NCI-H1092 (cell line): ENCODE measurements at places on chromosomes 7 and 10.

GRCh38 chr7:144050093-144050492, 1.3 kb downstream of the OR2A5 start:
- no peak for DNase-seq

DNA sequence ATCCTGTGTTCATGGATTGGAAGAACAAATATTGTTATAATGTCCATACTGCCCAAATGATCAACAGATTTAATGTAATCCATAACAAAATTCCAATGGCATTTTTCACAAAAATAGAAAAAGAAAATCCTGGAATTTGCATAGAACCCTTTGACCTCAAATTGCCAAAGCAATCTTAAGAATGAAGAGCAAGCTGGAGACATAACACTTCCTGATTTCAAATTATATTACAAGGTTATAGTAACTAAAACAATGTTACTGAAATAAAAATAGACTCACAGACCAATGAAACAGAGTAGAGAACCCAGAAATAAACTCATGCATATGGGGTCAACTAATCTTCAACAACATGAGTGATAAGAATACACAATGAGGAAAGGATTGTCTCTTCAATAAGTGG, 302.5 kb downstream of the PHTF2 start:
- DNase-seq: no peak

DNA sequence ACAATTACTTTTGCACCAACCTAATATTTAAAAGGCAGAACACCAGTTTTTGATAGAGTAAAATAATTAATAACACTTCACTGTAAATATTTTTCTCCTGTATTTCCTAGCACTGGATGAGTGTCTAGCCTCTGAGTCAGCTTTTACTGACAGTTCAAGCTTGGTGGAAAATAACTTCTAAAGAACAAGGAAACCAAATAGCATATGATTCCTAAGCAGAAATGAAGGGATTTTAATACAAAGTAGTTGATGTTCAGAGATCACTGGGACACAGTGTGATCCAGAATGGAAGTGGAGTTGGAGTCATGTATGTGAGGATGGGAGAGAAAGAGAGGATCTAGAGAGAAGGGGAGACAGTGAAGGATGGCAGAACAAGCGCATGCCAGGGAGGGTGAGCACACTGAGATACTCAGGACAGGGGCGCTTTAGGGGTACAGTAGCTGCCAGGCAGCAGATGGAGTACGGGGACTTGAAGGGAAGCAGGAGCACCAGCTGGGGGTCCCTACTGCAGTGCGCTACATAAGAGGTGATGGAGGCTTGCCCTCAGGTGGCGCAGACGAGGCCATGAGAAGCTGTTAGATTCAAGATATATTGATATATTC, 117.9 kb upstream of the KLF6 start:
- no peak for DNase-seq

- DNase-seq: no peak
These were observed 1335.9 kb upstream of the SORCS1 start for GRCh38 chr10:108500396-108500795.

GRCh38 chr10:26647602-26648244, 49.8 kb upstream of the PDSS1 start:
- no peak for DNase-seq

GRCh38 chr7:5458921-5459480, 35.4 kb upstream of the TNRC18 start:
- no peak for DNase-seq

DNA sequence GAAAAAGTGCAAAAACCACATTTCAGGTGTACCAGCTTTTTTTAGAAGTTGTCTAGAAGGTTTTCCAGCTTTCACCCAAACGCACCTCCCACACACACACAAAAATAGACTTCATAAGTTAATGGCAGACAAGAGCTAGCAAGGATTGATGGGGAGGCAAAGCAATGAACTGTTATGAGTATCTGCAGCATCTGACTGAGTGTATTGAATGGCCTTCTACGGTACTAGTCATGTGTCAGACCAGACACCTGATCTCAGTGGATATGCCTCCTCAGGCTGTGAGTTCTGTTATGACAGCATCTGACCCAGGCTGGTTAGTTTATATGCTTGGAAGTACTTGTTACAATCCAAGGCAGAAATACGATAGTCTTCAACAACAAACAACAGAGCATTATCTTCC, 406.1 kb upstream of the AUTS2 start:
- DNase-seq: no peak

- DNase-seq: no peak
These were observed 371.8 kb downstream of the MDFIC start for GRCh38 chr7:115293628-115294240.

GRCh38 chr7:129091484-129092002, 36.6 kb upstream of the TNPO3 start:
- DNase-seq: peak; percentile 71

DNA sequence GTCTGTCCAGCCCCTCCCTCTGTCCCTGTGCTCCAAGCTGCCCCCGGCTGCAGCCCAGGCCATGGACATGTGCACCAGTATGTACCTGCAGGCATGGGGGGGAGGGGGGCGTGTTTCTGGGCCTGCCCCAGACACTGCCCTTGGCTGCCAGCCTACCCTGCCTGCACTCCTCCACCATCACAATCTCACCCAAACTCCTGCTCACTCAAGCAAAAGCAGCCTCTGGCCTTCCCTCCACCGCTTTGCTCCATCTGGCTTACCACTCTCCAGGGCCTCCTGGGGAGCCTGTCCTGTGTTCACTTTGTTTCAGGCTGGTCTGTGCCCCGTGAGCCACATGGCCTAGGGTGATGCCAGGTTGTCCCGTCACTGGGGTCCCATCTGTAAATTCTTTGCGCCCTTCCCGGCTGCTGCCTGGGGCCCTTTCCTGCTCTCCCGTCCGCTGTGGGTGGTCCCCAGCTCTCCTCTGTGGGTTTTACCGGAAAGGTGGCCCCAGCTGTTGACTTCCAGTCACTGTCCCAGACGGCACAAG, 33.3 kb upstream of the PPIF start:
- DNase-seq: no peak
